Panc1 (cell line): ENCODE measurements at places on chromosomes 7 and 10.

DNA sequence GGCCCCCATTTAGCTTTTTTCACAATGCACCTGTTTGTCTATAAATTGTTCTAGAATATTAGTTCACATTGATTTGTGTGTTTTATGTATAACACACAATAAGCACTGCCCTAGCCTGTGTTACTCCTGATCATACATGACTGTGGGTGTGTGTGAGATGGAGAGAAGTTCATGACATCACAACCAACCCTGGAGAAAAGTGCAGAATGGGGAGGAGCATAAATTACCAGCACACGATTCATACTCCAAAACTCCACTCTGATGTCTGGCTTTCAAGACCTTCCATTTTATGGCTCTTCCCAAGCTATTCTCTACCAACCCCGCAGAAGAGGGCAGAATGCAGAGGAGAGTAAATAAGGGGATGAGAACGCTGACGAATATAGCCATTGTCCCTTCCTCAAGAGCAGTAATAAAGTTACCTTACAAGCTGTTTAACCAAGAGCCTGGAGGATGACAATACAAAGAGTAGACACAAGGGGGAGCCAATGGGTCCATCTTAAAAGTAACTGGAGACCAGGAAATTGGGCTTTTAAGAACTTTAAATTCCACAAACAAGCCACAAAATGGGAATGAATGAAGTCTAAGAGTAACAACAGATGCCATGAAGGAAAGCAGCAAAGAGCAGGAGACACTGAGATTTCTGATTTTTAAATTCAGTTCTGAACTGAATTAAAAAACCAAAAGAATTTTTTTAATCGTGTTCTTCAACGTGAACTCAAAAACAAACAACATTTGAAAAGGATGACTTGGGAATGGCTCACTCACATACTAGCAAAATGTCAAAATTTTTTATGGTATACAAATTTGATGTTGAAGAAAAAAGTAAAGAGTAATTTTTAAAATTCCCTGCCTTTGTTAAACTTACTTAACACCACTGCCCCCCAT is 159.6 kb downstream of the PARD3 start:
- no peaks in the 10 kb centered on the region for H3K36me3 ChIP-seq
- peak; percentile 56 for DNase-seq
- H3K27me3 ChIP-seq, result no peaks in the 10 kb centered on the region
- H3K27ac ChIP-seq, result no peak overlapping the region

GRCh38 chr7:50228148-50228547 is 76.4 kb upstream of the IKZF1 start:
- no peak overlapping the region for H3K27ac ChIP-seq
- H3K4me3 ChIP-seq, result no peak overlapping the region
- no peaks in the 10 kb centered on the region for H3K4me1 ChIP-seq
- DNase-seq, result no peak
- H3K27me3 ChIP-seq, result no peaks in the 10 kb centered on the region

DNA sequence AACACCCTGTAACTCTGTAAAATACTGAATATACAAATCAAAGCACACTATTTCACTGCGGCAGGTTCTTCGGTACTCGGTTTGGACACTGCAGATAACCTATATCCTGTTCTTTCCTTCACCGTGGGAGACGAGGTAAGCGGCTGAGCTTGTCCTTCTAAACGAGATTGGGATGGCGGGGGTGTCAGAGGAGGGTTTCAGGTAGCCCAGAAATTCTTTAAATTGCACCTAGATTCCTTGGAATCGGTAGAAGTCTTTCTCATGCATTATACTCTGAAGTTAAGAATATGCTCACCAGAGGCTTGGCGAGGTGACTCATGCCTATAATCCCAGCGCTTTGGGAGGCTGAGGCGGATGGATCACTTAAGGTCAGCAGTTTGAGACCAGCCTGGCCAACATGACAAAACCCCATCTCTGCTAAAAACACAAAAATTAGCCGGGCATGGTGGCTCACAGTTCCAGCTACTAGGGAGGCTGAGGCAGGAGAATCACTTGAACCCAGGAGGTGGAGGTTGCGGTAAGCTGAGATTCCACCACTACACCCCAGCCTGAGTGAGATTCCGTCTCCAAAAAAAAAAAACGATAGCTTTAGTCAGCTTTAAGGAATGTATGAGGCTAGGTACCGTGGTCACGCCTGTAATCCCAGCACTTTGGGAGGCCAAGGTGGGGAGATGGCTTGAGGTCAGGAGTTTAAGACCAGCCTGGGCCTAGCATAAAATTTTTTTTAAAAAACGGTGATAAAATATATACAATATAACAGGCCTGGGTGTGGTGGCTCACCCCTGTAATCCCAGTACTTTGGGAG is 10.1 kb upstream of the LAT2 start:
- no peak for DNase-seq
- H3K27me3 ChIP-seq, result no peaks in the 10 kb centered on the region
- H3K36me3 ChIP-seq, result peaks cover 3% of the 10 kb centered on the region; the same call in 1 of the 2 replicates
- H3K4me3 ChIP-seq, result no peak overlapping the region
- no peak overlapping the region for H3K27ac ChIP-seq

- H3K27ac ChIP-seq, result no peak overlapping the region
- H3K36me3 ChIP-seq, result no peaks in the 10 kb centered on the region
- no peak for DNase-seq
- no peaks in the 10 kb centered on the region for H3K4me1 ChIP-seq
- no peaks in the 10 kb centered on the region for H3K27me3 ChIP-seq
- H3K4me3 ChIP-seq, result no peak overlapping the region
Observed at GRCh38 chr7:50838675-50839377, 56.1 kb upstream of the GRB10 start.

DNA sequence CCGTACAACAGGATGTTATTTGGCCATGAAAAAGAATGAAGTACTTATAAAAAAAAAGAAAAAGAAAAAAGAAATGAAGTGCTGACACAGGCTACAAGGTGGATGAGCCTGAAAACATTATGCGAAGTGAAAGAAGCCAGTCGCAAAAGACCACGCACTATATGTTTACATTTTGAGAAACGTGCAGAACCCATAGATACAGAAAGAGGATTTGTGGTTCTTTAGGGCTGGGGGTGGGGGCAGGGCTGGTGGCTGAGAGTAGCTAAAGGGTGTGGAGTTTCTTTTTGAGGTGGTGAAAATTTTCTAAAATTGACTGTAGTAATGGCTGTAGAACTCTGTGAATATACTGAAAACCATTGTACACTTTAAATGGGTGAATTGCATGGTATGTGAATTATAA is 86.0 kb upstream of the FAM20C start:
- H3K27me3 ChIP-seq, result peaks cover 5% of the 10 kb centered on the region; the same call in 1 of the 2 replicates
- no peak overlapping the region for H3K4me3 ChIP-seq
- H3K36me3 ChIP-seq, result no peaks in the 10 kb centered on the region
- H3K27ac ChIP-seq, result no peak overlapping the region
- no peaks in the 10 kb centered on the region for H3K4me1 ChIP-seq

DNA sequence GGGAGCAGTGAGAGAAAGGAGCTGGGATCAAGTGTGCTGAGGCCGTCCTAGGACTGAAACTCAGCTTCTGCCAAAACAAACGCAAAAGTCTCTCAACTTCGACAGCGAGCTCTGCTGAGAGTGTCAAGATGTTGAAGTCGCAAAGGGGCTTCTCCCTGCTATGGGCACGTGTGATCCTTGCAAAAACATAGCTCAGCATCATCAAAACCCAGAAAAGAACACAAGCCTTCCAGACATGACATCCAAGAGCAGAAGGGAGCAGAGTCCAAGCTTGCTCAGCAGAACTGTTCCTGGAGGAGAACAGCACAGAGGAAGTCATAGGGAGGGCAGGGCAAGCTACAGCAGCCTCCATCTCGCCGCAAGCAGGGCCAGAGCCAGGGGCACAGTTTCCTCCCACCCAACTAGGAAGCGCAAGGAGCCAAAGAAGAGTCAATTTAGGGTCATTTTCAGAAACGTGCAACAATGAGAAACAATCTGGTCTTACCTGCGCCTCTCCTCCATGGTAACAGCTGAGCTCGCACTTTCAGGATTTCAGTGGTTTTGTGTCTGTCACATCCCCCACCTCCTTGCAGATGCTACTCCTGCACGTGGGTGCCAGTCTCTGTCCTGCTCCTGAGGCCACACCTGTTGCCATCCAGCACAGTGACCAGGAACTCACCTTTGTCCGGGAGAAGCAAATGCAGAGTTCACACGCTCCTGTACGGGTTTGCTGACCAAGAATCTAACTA is 113.9 kb downstream of the DIP2C start:
- no peak overlapping the region for H3K27ac ChIP-seq
- DNase-seq, result no peak
- H3K36me3 ChIP-seq, result no peaks in the 10 kb centered on the region
- H3K27me3 ChIP-seq, result no peaks in the 10 kb centered on the region
- H3K4me1 ChIP-seq, result no peaks in the 10 kb centered on the region

GRCh38 chr7:108911016-108911415 is 341.3 kb downstream of the DNAJB9 start:
- H3K36me3 ChIP-seq, result no peaks in the 10 kb centered on the region
- no peak overlapping the region for H3K4me3 ChIP-seq
- DNase-seq, result no peak
- H3K4me1 ChIP-seq, result no peaks in the 10 kb centered on the region
- no peaks in the 10 kb centered on the region for H3K27me3 ChIP-seq

DNA sequence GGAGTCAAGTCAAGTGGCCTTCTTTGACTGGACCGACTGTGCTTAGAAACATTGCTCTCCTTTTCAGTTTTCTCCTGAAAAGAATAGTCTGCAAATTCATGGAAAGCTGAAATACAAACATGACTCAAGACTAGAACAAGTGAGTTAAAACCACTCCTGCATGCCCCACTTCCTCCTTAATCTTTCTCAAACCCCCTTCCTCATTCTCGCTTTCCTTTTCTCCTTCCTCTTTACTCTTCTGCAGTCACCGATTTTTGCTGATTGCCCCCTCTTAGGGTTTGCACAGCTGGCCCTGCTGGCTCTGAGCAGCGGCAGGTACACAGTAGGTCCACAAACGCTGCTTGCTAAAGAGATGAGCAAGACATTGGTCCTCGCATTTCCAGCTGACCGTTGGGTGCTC is 34.8 kb upstream of the MKI67 start:
- H3K4me3 ChIP-seq, result no peak overlapping the region
- peaks cover 32% of the 10 kb centered on the region for H3K27me3 ChIP-seq
- no peak overlapping the region for H3K27ac ChIP-seq
- H3K4me1 ChIP-seq, result no peaks in the 10 kb centered on the region

DNA sequence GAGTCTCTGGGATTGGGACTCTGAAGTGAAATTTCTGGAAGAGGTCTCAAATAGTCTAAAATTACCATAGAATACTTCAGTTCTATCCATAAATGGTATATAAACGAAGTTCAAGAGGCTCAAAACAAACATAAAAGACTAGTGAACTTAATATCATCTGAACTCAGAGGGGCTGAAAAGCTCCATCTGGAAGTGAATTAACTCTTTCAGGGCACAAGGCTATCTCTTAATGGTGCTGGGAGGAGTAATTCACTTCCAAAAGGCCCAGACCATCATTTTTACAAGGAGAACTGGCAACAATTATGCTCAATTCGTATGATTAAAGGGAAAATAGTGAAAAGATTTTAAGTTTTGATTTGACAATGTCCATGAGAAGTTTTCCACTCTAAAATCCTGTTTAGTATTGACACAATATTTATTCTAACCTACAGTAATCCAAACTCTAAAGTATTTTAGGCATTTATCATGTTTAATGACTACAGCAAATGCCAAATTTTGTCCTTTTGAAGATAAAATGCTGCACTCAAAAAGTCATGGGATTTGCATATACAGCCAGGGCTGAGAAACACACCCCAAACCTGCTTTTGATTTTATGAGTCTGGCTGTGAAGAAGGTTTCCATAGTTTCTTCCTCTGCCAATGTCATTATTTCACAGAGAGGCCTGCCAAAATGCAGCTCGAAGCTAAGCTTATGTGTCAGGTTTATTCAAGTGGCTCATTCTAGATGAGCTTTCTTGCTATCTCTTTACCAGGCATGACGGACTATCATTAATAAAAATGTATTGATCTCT is 143.9 kb downstream of the HIBADH start:
- no peaks in the 10 kb centered on the region for H3K4me1 ChIP-seq
- no peaks in the 10 kb centered on the region for H3K36me3 ChIP-seq
- H3K27ac ChIP-seq, result no peak overlapping the region
- H3K4me3 ChIP-seq, result no peak overlapping the region
- H3K27me3 ChIP-seq, result no peaks in the 10 kb centered on the region
- no peak for DNase-seq

- no peaks in the 10 kb centered on the region for H3K27me3 ChIP-seq
- H3K4me3 ChIP-seq, result no peak overlapping the region
- no peak overlapping the region for H3K27ac ChIP-seq
- no peak for DNase-seq
- no peaks in the 10 kb centered on the region for H3K36me3 ChIP-seq
- H3K4me1 ChIP-seq, result no peaks in the 10 kb centered on the region
Observed at GRCh38 chr10:127392351-127393235, 156.5 kb upstream of the NPS start.

DNA sequence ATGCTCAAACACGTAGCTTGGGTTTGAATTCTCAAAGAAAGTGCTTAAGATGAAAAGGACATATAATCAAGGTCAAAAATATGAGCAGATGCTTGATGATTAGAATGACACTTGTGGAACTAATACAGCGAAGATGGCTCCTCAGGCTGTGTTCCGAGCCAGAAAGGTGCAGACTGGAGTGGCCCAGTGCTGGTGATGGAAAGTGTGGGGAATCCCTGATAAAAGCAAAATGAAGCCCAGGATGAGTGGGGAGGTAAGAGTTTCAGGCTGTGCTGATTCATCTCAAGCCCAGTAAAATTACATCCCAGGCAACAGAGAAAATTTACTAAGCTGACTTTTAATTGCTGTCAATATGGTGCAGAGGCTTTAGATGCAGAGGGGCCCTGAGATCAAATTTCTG is 77.8 kb upstream of the IKZF1 start:
- no peak overlapping the region for H3K27ac ChIP-seq
- no peaks in the 10 kb centered on the region for H3K27me3 ChIP-seq
- DNase-seq, result no peak

- no peak overlapping the region for H3K27ac ChIP-seq
- no peak for DNase-seq
- no peak overlapping the region for H3K4me3 ChIP-seq
Observed at GRCh38 chr7:50321487-50322067, 17.1 kb downstream of the IKZF1 start.

GRCh38 chr10:2891073-2891769 is 176.1 kb upstream of the PFKP start:
- H3K36me3 ChIP-seq, result no peaks in the 10 kb centered on the region
- no peak for DNase-seq
- H3K4me3 ChIP-seq, result no peak overlapping the region
- no peak overlapping the region for H3K27ac ChIP-seq
- H3K27me3 ChIP-seq, result no peaks in the 10 kb centered on the region
